NCI-H1436 treated with DMSO at 0.1 percent for 48 hours (cell line): ENCODE measurements at places on chromosomes 1 and 21.

GRCh38 chr1:94304553-94304952 is 67.2 kb upstream of the ARHGAP29 start:
- no peak for DNase-seq

- DNase-seq, result no peak
These were observed 11.6 kb downstream of the PCBP3 start for GRCh38 chr21:45655124-45655523.

GRCh38 chr1:17274186-17275170 is 25.6 kb downstream of the PADI3 start:
- DNase-seq, result no peak

DNA sequence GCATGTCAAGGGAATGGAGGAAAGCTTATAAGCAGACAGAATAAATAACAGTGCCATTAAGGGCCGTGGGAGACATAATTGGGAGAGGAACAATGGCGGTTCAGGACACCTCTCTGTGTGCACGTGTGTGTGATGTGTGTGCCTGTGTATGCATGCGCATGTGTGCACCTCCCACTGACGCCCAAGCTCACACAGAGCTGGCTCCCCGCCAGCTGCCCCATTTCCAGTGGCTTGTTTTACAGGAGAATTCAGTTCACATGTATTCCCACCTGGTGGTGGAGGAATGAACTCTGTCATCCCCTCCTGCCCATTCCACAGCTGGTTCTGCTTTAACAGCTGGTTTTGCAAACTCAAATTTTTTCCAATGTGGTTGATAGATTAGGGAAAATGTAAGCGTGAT is 262.2 kb downstream of the AJAP1 start:
- DNase-seq, result no peak

DNA sequence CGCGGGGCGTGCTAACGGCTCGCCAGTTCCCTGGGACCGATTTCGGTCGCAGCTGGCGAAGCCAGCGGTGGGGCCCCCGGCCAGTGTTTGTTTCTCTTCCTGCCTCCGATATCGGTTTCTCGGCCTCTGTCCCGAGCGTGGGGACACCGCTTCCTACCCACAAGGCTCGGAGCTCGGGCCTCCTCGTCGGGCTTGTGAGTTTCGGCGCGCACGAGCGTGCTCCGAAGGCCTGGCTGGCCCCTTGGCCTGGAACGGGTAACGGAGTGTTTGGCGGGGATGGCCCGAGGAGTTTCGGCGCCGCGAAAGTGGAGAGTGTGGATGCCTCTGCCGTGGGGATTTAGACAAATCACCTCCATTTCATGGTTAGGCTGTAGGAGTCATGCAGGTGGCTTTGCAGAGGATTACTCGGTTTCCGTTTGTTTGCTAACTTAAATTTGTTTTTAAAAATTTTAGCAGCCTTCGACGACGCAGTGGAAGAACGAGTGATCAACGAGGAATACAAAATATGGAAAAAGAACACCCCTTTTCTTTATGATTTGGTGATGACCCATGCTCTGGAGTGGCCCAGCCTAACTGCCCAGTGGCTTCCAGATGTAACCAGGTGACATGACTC is 559 bp downstream of the RBBP4 start:
- DNase-seq, result no peak

GRCh38 chr1:212700892-212701819 is 1.5 kb upstream of the BATF3 start:
- DNase-seq, result no peak

- no peak for DNase-seq
These were observed 268.6 kb downstream of the SETD4 start for GRCh38 chr21:35791541-35792325.

- DNase-seq, result peak; percentile 55
These were observed 15.1 kb downstream of the KHDRBS1 start for GRCh38 chr1:32028746-32029145.

- no peak for DNase-seq
These were observed 7.4 kb upstream of the SVBP start for GRCh38 chr1:42824481-42825035.

GRCh38 chr1:30538226-30538992 is 185.0 kb downstream of the MATN1 start:
- no peak for DNase-seq

DNA sequence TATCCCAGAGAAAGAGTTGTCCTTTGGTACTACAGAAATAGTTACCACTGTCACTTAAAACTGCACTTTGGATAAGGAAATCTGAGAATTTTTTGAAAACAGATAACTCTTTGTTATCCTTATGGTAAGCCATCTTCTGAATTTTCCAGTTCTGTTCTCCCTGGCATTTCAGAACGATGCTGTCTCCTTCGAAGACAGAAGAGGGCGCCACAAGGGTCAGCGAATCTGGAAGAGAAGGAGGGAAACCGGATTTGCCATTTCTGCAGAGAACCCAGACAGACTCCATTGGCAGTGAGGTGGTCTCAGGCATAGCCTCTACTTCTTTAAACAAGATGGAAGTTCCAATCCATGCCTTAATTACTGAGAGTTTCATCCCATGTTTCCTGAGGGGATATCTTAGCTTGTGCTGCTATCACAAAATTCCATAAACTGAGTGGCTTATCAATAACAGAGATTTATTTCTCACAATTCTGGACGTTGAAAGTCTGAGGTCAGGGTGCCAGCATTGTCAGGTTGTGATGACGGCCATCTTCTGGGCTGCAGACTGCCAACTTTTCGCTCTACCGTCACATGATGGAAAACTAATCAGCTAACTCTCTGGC is 6.4 kb downstream of the FCRL2 start:
- no peak for DNase-seq

GRCh38 chr1:28308750-28309149 is 20.1 kb upstream of the MED18 start:
- no peak for DNase-seq

DNA sequence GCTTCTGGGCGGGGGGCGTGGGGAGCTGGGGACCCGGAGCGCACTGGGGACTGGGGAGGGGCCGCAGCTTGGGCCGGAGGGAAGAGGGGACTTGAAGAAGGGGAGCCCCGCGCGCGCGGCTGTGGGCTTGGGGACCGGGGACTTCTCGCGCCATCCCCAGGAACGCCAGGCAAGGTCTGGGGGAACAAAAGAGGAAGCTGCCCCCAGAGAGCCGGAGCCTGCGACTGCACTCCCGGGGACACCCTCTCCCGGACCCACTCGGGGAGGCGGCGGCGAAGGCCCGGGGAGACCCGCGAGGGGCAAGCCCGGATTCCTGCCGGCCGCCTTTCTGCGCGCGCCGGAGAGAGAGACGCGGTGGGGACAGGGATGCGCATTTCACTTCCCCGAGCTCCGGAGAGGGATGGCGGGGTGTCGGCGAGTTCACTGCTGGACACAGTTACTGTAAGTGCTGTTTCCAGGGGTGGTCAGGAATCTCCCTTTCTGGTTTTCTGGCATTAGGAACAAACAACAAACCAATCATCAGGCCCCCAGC is 732 bp downstream of the ABCG1 start:
- no peak for DNase-seq

DNA sequence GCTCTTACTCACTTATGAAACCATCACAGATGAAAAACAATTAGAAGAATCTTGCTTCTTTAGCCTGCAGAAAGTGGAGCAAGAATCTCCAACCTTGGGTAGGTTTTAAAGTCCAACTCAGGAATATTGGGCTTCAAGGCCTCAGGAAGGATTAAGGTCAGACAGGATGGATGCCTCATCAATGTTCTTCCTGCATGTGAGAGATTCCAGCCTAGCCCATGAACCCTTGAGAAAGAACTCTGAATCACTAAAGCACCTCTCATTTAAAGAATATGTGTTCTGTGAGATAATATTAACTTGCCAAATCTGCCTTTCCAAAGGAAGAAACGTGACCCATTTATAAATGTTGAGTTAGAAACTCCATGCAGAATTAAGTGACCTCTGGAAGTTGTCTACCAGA is 345.2 kb upstream of the CAMK1G start:
- no peak for DNase-seq

DNA sequence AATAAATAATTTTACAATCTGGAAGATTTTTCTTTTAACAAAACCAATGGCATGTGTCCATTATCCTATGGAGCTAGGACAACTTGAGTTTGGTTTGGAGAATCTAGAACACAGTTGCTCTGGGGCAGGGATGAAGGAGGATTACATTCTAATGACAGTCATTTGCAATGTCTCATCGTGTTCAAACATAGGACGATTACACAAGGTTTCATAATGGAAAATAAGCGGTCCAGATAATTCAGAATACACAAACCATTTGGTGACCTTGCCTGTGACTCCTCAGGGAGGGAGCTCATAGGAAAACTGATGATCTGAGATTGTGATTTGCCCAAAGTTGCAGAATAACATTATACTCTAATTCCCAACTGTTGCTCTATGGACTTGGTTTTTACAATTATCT is 27.6 kb upstream of the RGL1 start:
- DNase-seq, result no peak

DNA sequence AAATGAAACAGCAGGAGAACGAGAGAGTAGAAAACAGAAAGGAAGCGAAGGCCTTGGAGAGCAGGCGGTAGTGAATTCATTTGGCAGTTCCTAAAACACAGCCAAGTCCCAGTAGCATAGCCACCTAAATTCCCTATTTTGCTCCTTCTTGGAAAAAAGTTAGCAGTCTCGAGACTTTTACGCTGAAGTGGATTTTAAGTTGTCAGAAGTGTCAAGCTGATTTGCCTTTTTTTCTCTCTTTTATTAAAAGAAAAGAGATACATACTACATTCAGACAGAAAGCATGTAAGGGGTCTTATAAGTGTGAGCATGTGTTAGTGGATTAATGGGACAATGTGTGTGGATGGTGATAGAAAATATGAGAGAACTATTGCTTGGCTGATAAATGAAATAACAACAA is 19.2 kb downstream of the NFIA start:
- no peak for DNase-seq

GRCh38 chr1:248686815-248687214 is 15.8 kb downstream of the OR14I1 start:
- DNase-seq, result no peak

GRCh38 chr1:234230414-234230862 is 142.8 kb upstream of the COA6 start:
- DNase-seq, result no peak

DNA sequence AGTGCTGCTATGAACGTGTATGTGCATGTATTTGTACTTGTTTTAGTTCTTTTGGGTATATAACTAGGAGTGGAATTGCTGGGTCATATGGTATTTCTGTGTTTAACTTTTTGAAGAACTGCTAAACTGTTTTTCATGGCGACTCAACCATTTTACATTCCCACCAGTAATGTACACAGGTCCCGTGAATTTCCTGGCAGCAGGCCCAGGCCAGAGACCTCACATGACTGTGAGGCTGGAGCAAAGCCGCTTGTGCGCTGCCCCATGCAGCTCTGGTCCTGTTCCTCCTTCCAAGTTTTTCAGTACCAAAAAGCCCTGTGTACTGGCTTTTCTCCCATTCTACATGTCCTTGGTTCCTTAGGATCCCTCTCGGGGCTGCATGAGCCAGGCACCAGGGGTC is 29.6 kb downstream of the ACOT11 start:
- DNase-seq, result no peak

DNA sequence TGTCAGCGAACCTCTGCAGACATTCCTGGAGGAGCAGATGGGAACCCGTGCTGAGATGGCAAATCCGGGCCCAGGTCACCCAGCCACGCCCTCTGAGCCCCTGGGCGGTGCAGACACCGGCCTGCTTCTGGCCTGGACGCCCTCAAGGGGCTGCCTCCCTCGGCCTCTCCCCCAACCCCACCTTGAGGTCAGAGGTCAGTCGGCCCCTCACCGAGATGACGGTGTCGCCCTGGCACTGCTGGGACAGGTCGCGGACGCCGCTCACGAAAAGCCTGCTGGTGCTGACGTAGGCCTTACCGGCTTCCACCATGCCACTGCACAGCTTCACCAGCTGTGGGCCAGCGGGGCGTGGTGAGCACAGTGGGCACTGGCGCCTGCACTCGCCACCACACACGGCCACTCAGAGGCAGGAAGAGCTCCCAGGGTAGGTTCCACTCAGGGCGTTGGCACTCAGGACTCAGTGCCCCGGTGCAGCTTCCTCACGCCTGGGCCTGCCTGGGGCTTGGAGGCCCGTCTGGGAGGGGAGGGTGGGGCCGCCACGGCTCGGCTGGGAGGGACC is 4.7 kb downstream of the ACAP3 start:
- DNase-seq, result no peak

DNA sequence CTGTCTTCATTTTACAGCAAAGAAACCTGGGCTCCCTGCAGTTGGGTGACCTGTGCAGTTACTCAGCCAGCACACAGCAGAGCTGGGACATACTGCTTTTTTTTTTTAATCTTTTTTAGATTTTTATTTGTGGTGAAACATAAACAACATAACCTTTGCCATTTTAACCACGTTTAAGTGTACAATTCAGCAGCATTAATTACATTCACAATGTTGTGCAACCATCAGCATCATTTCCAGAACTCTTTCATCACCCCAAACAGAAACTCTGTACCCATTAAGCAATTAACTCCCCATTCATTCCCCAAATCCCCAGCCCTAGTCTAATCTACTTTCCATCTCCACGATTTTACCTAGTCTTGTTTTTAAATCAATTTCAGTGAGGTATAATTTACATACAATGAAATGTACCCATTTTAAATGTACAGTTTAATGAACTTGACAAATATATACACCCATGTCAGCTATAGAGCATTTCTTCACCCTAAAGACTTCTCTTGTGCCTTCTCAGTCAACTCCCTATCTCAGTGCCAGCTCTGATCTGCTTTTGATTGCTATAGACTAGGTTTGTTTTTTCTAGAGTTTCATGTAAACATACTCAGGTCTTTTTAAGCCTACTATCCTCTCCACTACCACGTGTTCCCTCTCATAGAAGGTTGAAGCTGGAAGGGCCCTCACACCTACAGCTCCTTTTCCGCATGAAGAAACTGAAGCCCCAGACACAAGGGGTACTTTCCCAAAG is 37.8 kb upstream of the C8B start:
- DNase-seq, result no peak

DNA sequence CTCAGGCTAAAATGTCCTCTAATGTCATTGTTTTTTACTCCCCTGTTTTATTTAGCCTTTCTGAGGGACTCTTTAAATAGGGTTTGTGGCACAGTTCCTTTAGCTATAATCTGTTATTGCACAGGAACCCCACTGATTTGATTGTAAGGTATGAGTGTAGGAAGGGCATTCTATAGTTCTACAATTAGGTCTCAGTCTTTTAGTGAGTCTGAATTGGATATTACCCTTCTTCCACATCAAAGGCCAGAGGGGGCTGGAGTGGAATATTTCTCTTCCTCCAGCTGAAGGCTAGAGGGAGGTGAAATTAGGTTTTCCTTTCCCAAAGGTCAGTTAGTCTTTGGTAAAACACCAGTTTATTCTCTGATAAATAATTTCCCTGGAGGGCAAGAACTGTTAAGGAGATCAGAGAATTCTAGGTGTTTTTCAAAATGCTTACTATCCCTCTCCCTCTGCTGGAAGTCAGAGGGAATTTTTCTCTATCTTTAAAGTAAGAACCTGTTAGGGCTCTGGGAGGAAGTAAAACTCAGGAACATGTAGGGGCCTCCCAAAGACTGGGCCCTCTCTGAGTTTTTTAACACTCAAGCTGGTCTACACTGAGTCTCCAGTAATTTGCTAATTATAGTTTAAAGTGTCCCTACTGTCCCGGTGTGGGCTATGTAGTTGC is 176.3 kb upstream of the ZNHIT6 start:
- no peak for DNase-seq

- DNase-seq, result no peak
These were observed 46.3 kb downstream of the ELAPOR1 start for GRCh38 chr1:109160071-109160840.
